ENCODE measurements at places on chromosomes 4 and X. TPM values are rescaled to one million over a fixed set of nuclear protein-coding genes. Genes with fewer than 3 reads are reported as not detected.

AFF1 gene
- 61.5 TPM for polyA plus RNA-seq

GRCh38 chr4:174005422-174005821, 278.0 kb downstream of the FBXO8 start:
- no peak for DNase-seq

SULT1B1 gene
- 1.1 TPM for polyA plus RNA-seq

GRCh38 chr4:108834166-108834834, 71.4 kb upstream of the ETNPPL start:
- DNase-seq = no peak

RENBP gene
- polyA plus RNA-seq = 20.8 TPM

ATP8A1 gene
- 36.1 TPM for polyA plus RNA-seq

DNA sequence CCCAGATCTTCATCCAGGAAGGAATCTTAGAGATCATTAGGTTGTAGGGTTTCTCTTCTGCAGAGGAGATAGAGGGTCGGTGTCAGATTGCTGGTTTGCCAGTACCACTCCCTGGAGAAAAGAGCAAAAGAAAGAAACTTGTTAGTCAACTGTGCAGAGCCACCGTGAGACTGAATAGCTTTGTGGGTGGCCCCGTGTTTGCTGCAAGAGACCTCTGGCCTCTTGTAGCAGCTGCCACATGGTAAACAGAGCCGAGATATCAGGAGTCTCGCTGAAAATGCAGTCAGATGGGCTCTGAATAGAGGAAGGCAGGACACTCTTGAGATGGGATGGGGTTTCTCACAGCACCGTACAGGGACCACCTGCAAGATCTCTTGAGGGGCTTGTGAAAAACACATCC, 149.7 kb downstream of the PTTG2 start:
- DNase-seq = no peak

SPOCK3 gene
- 7.6 TPM for polyA plus RNA-seq

- no peak for DNase-seq
Observed at GRCh38 chrX:119015407-119016237, 41.2 kb downstream of the LONRF3 start.

DNA sequence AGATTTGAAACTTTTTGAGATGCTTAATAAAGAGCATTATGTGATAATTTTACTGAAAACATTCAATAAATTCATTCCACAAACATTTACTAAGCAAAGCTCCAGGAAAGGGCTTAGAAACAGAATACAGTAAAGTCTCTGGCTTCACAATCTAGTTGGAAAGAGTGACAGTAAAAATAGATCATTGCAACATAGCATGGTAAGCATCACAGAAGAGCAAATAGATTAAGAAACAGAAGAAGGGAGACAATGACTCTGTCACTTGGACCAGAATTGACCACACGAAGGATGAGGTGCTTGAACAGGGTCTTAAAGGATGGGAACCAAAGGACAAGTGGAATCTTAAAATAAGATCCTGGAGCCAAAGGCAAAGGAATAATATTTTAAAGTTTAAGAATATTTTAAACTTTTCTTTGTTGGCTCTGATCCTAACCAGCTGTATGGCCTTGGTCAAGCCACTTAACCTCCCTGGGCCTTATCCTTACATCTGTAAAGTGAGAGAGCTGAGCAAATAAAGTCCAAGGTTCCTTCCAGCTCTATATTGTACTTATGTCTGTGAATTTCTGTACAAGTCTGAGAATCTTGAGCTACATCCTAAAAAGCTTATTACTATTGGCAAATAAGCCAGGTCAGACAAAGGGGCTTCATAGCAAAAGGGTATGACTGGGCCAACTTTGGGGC, 33.9 kb downstream of the SEC24D start:
- no peak for DNase-seq

- DNase-seq = no peak
Observed at GRCh38 chrX:50154429-50154828, 46.4 kb downstream of the AKAP4 start.

DNA sequence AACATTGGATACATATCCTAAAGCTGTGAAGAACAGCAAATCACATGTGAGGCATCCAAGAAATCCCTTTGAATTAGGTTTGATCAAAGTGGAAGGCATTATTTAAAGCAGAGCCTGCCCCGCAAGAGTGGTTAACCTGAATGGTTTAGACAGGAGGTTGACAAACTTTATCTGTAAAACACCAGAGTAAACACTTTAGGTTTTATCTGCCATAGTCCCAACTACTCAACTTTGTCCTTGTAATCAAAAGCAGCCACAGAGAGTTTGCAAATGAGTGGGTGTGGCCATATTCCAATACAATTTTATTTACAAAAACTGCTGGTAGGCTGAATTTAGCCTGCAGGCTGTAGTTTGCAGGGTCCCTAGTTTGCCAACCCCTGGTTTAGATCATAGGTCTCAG, 25.2 kb upstream of the FGFBP2 start:
- DNase-seq = no peak

GRCh38 chr4:56424697-56425514, 10.5 kb downstream of the PPAT start:
- DNase-seq = no peak

GABRQ gene
- 1.2 TPM for polyA plus RNA-seq

DNA sequence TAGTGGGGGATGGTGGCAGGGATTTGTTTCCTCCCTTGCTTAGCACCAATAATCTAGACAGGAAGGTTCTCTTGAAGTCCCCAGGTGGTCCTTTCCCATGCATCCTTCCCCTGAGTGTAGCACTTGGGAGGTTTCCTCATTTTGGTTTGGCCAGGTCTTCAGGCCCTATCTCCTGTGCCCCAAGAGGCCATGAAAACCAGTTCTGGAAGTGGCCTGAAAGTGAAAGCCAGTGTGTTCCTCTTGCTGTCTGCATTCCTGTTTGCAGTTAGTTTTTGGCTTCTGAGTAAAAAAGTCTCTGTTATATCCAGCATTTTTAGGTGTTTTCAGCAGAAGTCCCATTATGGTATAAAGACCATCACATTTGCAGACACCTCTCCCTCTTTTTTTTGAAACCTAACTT, 59.5 kb downstream of the MTM1 start:
- DNase-seq = no peak

- no peak for DNase-seq
Observed at GRCh38 chrX:66200855-66201795, 37.1 kb downstream of the HEPH start.

DNA sequence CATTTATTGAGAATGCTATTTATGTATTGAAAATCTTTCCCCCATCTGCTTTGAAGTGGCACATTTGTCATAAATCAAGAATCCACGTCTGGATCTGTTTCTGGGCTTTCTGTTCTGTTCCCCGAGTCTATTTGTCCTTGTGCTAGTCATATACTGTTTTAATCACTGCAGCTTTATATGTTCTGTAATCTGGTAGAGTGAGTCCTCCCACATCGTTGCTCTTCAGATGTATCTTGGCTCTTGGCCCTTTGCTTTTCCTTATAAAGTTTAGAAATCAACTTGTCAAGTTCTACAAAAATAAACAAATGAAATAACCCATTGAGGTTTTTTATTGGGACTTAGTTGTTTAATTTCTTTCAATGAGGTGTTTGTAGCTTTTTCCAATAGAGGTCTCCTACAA, 29.0 kb downstream of the LONRF3 start:
- no peak for DNase-seq

DNA sequence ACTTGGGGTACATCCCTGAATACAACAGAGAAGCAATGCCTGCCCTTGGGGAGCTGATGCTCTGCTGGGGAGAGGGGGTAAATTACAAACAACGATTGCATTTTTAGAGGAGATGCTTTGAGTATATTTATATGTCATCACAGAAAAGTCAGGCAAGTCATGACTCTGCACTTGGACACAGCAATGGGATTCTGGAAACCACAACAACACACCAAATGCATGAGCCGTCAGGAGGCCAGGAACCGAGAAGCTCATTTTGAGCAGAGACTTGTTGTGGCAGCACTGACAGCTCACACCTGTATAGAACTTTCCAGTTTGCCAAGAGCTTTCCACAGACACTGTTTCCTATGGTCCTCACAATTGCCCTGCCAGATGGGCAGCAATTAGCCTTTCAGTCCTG, 113.2 kb upstream of the RBPJ start:
- no peak for DNase-seq

- no peak for DNase-seq
Observed at GRCh38 chrX:33989936-33990335, 142.2 kb downstream of the FAM47A start.

GRCh38 chr4:69322055-69322454, 41.8 kb downstream of the UGT2B28 start:
- no peak for DNase-seq

DNA sequence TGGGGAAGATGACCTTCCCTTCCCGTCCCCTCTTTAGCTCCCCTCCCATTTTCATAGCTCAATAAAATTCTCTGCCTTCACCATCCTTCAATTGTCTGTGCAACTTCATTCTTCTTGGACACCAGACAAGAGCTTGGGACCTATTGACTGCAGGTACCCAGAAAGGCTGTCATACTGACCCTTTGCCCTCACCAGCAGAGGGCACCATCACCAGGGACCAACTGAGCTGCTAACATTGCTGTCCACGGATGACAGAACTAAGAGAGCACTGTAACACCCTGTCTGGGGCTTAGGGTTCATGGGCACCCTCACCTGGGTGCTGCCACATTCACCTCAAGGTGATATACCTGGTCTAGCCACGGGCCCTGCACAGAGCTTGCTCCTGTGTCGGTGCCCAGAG, 141.3 kb upstream of the VCX3B start:
- DNase-seq = no peak

CT55 gene
- 0.20 TPM for polyA plus RNA-seq

GRCh38 chr4:146981651-146982050, 36.0 kb upstream of the TTC29 start:
- peak; percentile 41 for DNase-seq

GRCh38 chr4:56871371-56871866, 36.3 kb upstream of the REST start:
- no peak for DNase-seq

DNA sequence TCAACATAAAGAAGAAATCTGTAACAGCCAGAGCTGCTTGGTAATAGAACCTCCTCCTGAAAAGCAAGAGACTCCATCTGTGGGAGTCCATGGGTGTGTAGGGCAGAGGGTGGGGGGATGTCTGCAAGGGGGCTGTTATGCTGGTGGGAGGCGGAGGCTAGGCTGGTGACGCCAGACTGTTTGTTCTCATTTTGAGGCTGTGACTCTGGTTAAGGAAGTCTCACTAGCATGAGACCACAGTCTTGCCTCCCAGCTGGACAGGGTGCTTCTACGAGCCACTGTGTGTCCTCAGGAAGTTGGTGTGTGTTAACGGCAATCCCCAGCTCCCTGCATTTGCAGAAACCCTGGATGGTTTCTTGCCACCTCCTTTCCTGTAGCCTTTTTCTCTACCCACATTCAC, 79.8 kb downstream of the NSUN7 start:
- DNase-seq = no peak

TRAPPC11 gene
- polyA plus RNA-seq = 44.6 TPM

- no peak for DNase-seq
Observed at GRCh38 chr4:176875446-176875930, 82.8 kb upstream of the VEGFC start.

DNA sequence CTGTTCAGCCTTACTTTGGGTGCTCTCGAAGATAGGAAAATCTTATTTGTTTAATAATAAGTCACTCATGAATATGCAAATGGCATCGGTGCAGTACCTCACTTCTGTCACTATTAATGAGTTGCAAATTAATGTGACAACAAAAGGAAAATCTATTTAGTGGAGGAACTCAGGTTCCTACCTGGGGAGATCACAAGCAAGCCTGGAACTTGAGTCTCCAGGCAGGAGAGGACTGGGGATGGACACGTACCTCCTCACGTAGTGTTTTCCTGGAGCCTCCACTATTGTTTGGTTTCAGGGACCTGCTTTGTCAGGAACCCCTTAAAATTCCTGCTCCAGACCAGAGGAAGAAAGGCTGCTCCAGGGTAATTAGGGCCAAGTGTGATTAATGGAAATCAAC, 82.1 kb downstream of the BCOR start:
- DNase-seq = no peak

DNA sequence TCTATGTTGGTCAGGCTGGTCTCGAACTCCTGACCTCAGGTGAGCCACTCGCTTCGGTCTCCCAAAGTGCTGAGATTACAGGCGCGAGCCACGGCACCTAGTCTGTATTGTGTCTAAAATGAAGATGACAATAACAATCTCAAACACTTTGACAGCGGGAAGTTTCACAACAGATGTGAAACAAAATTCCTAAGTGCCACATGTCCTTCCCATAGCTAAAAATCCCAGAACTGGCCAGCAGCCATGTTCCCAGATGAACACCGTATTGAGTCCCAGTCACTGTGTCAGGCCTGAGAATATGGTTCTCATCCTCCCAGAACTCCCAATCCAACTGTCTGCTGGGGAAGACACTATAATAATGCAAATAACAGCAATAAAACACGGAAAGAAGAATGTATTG, 16.4 kb upstream of the KLHL8 start:
- DNase-seq = no peak

DNA sequence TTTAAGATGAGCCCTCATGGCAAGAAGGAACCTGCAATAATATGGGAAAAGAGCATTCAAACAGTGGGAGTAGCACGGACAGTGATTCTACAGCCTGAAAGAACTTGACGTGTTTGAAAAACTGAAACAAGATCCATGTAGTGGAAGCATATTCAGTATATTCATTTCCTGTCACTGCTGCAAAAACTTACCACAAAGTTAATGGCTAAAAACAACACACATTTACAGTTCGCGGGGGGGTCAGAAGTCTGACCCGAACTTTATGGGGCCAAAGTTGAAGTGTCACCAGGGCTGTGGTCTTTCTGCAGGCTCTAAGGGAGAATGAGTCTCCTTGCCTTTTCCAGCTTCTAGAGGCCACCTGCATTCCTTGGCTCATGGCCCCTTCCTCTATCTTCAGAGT, 52.6 kb upstream of the ARX start:
- no peak for DNase-seq

PLS3 gene
- 264 TPM for polyA plus RNA-seq

RTL3 gene
- polyA plus RNA-seq = not detected

S100P gene
- polyA plus RNA-seq = 5.4 TPM

GRCh38 chrX:80181079-80181478, 166.5 kb downstream of the TBX22 start:
- DNase-seq = no peak

- DNase-seq = no peak
Observed at GRCh38 chrX:10939424-10939823, 171.7 kb upstream of the HCCS start.

TSPAN7 gene
- polyA plus RNA-seq = 54.0 TPM

DNA sequence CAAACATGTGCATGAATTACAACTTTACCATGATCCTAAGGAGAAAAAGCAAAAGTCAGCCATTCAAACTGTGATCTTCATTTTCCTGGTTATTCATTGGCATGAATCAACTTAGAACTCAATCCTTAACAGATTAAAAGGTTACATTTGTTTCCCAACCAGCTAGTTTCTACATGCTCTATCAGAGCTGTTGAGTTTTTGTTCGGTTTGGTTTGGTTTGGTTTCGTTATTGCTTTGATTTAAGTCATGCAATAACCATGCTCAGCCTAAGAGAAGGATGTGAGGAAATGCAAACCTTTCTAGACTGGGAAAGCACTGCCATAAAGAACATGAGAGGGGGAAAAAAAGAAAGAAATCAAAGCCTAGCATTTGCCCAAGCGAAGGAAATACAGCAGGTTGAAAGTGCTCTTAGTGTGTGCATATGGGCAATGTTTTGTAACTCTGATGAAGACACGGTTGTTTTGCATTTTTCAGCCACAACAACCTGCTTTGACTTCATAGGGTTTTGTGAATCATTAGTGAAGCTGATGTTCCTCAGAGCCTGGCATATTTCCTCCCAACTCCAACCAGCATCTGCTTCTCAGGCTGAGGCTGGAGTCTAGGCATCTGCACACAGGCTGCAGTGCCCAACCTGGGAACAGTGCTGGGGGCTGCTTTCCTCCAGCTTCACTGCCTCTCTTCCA, 234.3 kb downstream of the ZNF674 start:
- no peak for DNase-seq

- no peak for DNase-seq
Observed at GRCh38 chrX:12412561-12412960, 274.3 kb downstream of the FRMPD4 start.

GRCh38 chr4:157634057-157634456, 413.5 kb downstream of the GRIA2 start:
- no peak for DNase-seq

All from renal cortex interstitium (tissue), 15 donors.